ENCODE measurements at places on chromosomes 4 and X. TPM values are rescaled to one million over a fixed set of nuclear protein-coding genes. Genes with fewer than 3 reads are reported as not detected.

DNA sequence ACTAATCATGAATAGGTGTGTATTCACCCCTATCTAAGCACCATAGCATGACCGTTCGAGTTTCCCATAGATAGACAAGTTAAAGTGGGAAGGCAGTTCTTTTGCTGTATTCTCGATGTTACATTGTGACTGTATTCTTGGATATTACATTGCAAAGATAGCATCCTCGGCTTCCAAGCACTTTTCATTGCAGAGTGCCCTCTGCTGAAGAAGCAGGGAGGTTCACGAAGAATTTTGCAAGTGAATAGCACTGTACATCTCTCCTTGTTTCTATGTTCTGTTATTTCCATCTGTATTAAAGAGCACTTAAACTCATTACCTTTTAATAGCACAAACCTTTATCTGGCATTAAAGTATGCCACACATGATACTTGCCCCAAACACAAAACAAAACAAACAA lies 426.7 kb upstream of the ARX start:
- no peak for DNase-seq

The FRAS1 gene
- total RNA-seq, result not detected

DNA sequence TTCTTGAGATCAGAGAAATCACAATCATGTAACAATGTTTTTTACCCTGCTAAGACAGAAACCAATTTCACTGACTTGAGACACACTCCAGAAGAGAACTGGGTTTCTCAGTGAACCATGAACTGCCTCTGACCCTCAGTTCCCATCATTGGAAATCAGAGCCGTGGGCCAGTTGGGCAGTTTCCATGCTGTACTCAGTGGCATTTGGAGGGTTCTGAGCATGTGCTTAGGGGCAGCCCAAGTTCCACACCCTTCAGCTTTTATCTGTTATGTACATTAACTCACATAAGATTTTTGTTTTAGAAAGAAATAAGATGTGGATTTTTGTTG lies 77.9 kb downstream of the BTC start:
- DNase-seq, result no peak

DNA sequence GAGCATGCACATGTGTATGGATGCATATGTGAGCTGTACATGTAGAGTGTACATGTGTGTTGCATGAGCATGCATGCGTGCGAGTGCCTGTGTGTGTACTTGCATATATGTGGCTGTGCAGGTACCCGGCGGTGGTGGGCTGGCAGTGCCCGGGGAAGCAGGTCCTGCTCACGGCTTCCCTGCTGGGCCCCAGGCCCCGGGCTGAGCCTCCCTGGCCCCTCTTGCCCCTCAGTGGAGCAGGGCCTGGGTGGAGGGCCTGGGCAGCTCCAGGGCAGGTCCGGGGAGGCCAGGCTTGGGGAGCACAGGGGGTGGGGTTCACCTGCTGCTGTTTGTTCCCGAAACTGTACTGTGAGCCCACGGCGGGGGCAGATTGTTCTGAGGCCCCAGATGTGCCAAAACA lies 9.4 kb downstream of the NAT8L start:
- DNase-seq, result no peak

DNA sequence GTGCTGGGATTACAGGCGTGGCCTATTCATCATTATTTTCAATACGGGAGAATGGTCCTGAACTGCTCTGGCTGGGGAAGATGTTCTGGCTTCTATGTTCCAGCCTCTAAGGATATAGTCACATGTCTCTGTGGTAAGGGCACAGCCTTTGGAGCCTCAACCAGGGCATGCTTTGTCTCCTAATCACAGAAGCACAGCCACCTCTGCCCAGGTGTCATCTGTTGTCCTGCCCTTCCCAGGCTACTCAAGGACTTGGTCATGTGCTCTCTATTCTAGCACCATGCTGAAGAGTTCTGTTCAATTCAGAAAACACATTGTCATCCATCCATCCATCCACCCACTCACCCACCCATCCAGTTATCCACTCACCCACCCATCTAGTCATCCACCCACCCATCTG lies 29.5 kb downstream of the ASMTL start:
- DNase-seq, result no peak

DNA sequence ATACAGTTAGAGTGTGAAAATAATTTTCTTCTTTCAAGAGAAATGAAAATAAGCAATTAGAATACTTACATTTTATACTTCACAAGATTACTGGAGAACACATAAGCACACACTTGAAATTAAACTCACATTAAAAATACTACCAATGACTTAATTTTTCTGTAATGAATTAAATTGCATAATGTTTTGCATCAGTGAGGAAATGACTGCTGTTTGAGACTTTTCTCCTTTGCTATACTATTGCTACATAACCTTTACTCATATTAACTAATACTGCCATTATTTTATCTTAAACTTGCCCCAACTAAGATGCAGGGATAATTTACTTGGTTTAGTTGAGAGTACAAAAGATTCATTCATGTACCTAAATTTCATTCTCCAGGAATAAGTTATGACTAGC lies 590.9 kb downstream of the ARAP2 start:
- DNase-seq, result no peak

GRCh38 chr4:52795533-52795932 lies 44.3 kb upstream of the ERVMER34-1 start:
- no peak for DNase-seq

DNA sequence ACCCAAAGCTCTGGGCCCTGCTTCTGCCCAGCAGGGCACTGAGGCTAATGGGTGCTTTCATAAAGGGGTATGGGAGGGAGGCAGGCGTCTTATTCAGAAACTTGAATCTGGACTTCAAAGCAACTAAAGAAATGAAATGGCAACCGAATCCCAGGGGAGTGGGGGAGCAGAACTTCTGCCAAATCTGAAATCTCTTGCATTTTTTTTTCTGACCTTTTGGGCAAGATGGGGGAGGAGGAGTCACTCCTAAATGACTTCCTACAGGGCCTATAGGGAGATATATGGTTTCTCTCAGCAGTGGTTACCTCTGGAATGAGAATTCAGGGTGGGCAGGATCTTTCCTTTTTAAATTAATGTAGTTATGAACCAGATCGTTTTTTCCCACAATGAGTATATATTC lies 30.6 kb upstream of the KIAA1210 start:
- no peak for DNase-seq

DNA sequence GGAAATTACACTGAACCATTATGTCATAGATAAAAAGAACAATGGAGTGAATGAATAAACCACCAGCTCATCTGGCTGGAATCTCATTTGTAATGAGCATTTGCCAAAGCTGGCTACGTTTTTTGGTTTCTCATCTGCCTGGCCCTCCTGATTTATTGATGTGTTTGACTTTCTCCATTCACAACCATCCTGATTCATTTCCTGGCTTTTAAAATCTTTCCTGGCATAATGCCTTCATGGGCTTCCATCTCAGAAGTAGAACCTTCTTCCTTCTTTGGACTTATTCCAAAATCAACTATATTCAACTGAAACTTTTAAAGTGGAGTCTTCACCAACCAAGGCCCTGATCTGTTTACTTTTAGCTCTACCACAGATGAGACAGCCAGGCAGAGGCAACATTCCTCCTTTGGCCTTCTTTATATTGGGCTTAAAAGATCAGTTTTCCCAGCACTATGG lies 36.0 kb upstream of the ARSJ start:
- DNase-seq, result no peak

GRCh38 chrX:2313864-2314640 lies 186.7 kb downstream of the DHRSX start:
- DNase-seq, result no peak

- peak; percentile 92 for DNase-seq
Measured at GRCh38 chr4:1248245-1249147, at the start of gene CTBP1. Gene CTBP1, minus strand, starts transcription at chr4:1249130. Its CDS starts 7,799 bp downstream, at chr4:1241331.

- DNase-seq, result no peak
Measured at GRCh38 chr4:55706541-55706940, 70.4 kb upstream of the NMU start.

The EBP gene
- 72.4 TPM for total RNA-seq

- DNase-seq, result no peak
Measured at GRCh38 chrX:131068945-131069719, 11.0 kb downstream of the ARHGAP36 start.

The CENPVL2 gene
- not detected for total RNA-seq

- DNase-seq, result no peak
Measured at GRCh38 chr4:59762344-59762743, 1437.8 kb upstream of the ADGRL3 start.

The RASGEF1B gene
- 40.2 TPM for total RNA-seq

DNA sequence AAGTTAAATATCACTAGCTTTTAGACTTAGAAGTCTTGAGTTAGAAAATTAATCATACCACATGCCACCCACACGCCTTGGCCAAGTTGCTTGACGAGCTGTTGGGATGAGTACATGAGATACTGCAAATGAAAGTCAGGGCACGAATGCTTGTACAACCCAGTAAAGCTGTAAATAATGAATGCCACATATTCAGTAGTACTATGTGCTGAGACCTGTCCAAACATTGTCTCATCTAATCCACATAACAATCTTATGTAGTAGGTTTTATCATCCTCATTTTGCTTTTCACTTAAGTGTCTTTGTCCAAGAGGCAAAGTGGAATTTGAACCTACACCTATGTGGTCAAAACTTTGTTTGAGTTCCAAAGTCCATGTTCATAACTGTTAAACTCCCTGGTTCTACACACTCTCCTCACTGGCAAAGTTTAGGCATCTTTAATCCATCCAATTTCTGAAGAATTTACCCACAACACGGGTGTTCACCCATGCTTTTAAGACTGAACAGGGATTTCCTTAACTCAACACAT lies 74.1 kb downstream of the LDB2 start:
- DNase-seq, result no peak

- DNase-seq, result no peak
Measured at GRCh38 chr4:126718136-126718535, 914.6 kb upstream of the INTU start.

DNA sequence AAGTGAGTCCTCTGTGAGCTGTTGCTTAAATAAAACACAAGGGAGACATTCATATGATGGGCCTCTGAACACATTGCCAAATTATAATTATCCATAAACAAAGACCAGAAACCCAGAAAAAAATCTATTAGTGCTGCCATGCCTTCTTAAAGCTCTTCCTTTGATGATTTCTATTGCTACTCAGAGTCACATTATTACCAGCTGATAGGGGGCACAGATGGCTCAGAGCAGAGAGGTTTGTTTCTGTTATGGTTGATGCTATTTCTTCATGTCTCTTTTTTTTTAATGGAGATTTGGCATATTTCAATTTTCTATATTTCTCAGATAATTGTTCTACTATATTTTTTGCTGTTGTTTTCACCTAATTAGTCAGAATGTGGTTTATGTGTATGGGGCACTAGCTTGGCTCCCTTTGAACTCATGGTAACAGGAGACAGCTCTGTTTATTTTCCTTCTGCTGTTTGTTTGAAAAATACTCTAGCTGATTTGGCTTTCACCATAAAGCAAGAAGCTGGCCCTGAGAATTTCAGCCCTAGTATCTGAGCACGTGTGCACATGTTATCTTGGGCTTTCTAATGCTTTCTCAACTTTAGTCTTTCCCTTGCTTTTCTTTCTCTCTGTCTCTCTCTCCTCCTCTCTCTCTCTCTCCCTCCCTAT lies 568.8 kb downstream of the PPARGC1A start:
- DNase-seq, result no peak

DNA sequence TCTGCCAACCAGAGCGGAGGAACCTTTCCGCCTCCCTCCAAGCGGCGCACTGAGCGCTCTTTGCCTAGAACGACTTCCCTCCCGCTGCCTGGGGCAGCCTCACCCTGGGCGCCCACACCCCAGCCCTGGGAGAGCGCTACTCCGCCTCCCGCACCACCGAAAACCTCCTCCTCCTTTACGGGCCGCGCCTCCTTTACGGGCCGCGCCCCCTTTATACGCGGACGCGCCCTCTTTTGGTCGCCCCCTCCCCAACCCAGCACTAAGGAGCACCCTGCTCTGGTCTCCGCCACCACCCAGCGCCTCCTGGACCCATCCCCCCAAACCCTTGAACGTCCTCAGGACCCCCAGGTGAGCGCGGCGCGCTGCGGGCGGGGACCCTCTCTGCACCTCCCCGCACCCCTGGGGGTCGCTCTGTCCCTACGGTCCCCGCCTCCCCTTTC lies 586 bp upstream of the NSG1 start:
- DNase-seq, result no peak

GRCh38 chr4:2787230-2788100 lies 5.4 kb upstream of the SH3BP2 start:
- peak; percentile 56 for DNase-seq

The MAGEC1 gene
- not detected for total RNA-seq

DNA sequence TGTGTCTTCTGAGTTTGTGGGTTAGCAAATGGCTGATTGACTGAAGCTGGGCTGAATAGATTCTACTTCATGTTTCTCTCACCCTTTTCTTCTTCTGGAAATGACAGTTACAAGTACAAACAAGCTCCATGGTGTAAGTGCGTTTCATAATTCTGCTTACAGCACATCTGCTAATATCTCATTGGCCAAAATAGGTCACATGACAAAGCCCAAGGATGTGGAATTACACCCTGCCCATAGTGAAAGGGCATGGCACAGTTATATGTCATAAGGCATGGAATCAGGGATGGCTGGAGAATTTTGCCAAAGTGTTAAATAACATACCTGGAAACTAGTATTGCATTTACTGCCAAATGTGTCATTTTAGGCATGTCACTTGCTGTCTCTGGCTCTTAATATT lies 327.2 kb downstream of the NKX6-1 start:
- no peak for DNase-seq

GRCh38 chr4:7735961-7736360 lies 203.7 kb downstream of the AFAP1 start:
- DNase-seq, result no peak

DNA sequence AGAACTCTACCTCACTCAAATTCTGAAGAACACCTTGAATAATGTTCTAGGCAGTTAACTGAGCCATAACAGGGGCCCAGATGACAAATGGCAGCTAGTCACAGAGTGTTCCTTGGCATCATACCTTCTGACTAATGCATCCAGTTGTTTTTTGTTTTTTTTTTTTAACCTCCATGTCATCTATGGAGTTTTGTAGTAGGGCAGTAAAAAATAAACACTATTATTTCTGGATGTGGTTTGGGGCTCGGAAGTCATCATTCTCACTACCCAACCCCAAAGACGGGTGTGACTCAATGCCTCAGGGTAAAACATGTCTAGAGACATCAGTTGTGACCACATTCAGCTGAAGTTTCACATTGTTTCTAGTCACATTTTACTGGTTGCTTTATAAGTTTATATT lies 31.2 kb upstream of the MCF2 start:
- DNase-seq, result no peak

The HSD17B13 gene
- total RNA-seq, result 0.35 TPM

The KLHL5 gene
- 61.5 TPM for total RNA-seq

Data from activated B cell treated with CpG ODN at 0.5 μM for 24 hours (primary cell).